ENCODE measurements at places on chromosomes 4 and X. TPM values are rescaled to one million over a fixed set of nuclear protein-coding genes. Genes with fewer than 3 reads are reported as not detected.
A peak's percentile ranks its signal among the peaks of the same experiment; 100 is the strongest.

DNA sequence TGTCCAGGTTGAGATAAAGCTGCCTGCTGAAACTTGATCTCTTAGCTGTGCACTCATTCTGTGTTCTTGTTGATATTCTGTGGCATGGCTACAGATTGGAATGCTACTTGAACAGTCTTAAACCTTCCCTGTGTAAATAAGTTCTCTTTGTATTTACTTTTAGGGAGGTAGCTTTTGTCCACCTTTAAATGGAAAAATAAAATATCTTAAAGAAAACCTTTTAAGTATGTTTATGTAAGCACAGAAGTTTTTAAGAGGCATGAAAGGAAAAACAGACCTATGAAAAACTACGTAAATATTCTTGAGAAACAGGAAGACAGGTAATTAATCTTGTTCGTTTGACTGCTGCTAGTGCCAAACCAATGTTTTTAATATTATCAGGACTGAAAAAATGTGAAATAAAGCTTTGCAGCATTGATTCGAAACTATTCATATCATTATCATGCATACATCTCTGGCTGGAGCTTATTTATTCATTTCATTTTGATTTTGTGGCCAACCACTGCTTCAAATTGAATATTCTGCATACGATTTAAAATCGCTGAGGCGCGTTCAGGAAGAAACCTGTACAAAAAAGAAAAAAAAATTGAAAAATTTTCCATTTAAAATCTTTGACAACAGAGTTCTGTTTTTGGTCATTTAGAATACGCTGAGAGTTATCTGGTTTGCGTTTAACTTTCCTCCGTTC, 17.8 kb downstream of the HSD17B13 start:
- DNase-seq: no peak
- H3K4me1 ChIP-seq: no peaks in the 10 kb centered on the region
- H3K27ac ChIP-seq: no peak overlapping the region
- no peak overlapping the region for H3K4me3 ChIP-seq
- no peaks in the 10 kb centered on the region for H3K36me3 ChIP-seq

DNA sequence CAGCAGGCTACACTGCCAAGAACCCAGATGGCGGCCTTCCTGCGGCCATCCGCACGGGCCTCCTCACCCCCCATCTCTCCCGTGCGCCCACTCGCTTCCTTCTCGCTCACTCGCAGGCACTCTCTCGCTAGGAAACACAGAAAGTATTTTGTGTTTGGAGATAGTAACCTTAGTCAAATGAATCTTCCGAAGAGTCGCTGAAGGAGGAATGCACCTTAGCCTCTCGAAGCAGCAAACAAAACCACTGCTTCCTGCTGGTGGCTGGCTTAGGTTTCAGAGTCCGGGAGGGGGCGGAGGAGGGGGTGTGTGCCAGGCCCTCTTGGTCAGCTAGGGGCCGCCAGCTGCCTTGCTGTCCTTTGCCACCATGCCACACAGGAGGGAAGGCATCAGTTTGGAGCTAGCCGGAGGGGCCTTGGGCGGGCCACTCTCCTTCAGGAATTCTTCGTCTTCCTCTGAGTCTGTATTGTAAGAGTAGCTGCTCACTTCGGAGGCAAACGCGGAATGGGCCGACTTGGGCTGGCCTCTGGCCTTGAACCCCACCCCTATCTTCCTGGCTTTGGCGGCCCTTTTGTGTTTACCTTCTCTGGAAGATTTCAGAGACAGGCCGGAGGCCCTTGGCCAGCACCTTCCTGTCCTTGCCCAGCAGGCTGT, 73.2 kb upstream of the UCP1 start:
- no peak for DNase-seq
- no peak overlapping the region for H3K4me3 ChIP-seq
- H3K27ac ChIP-seq: no peak overlapping the region
- no peaks in the 10 kb centered on the region for H3K36me3 ChIP-seq

- no peaks in the 10 kb centered on the region for H3K4me1 ChIP-seq
- no peak for DNase-seq
- H3K36me3 ChIP-seq: no peaks in the 10 kb centered on the region
- H3K27ac ChIP-seq: no peak overlapping the region
- no peaks in the 10 kb centered on the region for H3K27me3 ChIP-seq
Measured at GRCh38 chr4:127498366-127498765, 134.4 kb upstream of the INTU start.

- no peak overlapping the region for H3K4me3 ChIP-seq
- H3K36me3 ChIP-seq: no peaks in the 10 kb centered on the region
- DNase-seq: no peak
Measured at GRCh38 chr4:178233906-178234305, 791.7 kb upstream of the AGA start.

DNA sequence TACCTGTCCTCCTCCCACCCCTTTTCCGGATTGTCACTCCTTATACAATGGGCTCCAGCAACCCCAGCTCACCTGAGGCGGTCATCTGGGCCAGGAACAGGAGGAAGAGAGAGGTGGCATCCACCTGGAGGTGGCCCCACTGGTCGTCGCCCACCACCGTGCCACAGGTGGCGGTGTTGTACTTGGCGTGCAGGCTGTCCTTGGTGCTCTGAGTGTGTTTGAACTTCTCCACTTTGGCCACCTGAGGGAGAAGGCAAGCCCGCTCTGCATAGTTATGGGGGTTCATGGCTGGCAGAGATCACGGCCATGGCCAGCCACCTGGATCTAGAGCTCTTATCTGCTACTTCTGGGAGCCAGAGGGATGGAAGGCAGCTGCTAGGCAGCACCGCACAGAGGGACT, 32.9 kb downstream of the PHKA2 start:
- H3K27ac ChIP-seq: no peak overlapping the region
- H3K4me1 ChIP-seq: no peaks in the 10 kb centered on the region
- H3K4me3 ChIP-seq: no peak overlapping the region
- no peaks in the 10 kb centered on the region for H3K36me3 ChIP-seq
- DNase-seq: no peak
- no peaks in the 10 kb centered on the region for H3K27me3 ChIP-seq

DNA sequence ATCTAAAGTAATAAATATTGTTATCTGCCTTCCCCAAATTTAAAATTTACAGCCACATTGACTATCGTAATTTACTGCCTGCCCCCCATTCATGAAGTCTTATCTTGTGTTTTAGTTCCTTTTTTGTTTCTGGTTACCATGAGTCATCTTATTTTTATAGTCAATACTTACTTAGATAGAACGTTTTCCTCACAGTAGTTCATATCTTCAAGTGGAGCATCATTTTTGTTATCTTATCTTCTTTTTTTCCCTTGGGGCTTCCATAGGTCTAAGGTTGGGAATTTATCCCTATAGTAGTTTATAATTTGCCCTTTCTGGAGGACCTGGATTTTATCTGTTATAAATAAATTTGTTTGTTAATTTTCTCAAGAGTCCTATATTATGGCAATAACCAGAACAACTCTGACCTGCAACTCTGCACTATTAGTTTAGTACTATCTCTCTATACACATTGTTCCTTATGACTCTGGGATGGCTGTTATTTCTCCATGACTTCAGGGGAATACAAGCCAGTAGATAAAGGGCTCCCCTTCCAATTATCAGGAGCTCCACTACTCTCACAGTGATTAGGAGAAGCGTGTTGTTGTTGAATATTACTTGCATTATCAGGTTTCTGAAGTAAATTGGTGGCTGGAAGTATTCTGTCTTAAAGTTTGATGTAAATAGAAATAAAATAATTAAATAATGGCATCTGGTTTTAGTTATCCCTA, 330.6 kb downstream of the GALNTL6 start:
- no peak overlapping the region for H3K4me3 ChIP-seq
- H3K27me3 ChIP-seq: no peaks in the 10 kb centered on the region
- no peak overlapping the region for H3K27ac ChIP-seq
- H3K36me3 ChIP-seq: no peaks in the 10 kb centered on the region

DNA sequence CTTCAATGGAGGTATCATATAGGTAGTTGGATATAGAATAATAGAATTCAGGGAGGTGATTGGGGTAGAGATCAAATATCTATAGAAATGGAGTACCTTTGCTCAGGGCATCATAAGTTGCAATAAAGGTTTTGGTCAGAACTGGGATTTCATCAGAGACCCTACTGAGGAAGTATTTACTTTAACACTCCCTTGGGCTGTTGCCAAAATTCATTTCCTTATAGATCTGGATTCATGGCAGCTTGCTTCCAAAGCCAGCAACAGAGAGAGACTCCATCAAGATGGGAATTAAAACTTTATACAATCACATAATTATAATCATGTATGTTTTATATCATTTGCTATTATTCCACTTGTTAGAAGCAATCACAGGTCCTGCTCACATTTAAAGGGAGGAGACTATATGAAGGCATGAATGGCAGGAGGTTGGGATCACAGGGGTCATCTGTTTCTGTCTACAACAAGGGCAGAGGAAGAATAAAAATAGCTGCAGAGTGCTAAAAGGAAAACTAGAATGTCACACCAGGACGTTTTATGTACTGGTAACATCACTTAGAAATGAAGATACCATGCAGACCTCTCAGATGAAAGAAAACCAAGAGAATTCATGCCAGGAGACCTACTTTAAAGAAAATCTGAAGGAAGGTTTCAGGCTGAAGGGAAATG, 902.1 kb upstream of the LCORL start:
- H3K27me3 ChIP-seq: no peaks in the 10 kb centered on the region
- DNase-seq: no peak
- H3K4me3 ChIP-seq: no peak overlapping the region
- no peaks in the 10 kb centered on the region for H3K4me1 ChIP-seq
- H3K27ac ChIP-seq: no peak overlapping the region

GRCh38 chrX:136380010-136380769, 79.4 kb downstream of the ADGRG4 start:
- H3K27ac ChIP-seq: no peak overlapping the region
- H3K36me3 ChIP-seq: no peaks in the 10 kb centered on the region
- no peaks in the 10 kb centered on the region for H3K4me1 ChIP-seq

- H3K27ac ChIP-seq: peak overlapping the region; percentile 97
- peaks cover 38% of the 10 kb centered on the region for H3K4me1 ChIP-seq
- H3K4me3 ChIP-seq: peak overlapping the region; percentile 82
- H3K36me3 ChIP-seq: no peaks in the 10 kb centered on the region
- peak; percentile 40 for DNase-seq
Measured at GRCh38 chrX:41085878-41086626, 807 bp downstream of the USP9X start.

GRCh38 chr4:3307060-3307459, 14.2 kb downstream of the RGS12 start:
- H3K4me3 ChIP-seq: no peak overlapping the region
- DNase-seq: no peak
- H3K36me3 ChIP-seq: no peaks in the 10 kb centered on the region
- H3K4me1 ChIP-seq: peaks cover 17% of the 10 kb centered on the region
- no peaks in the 10 kb centered on the region for H3K27me3 ChIP-seq

DNA sequence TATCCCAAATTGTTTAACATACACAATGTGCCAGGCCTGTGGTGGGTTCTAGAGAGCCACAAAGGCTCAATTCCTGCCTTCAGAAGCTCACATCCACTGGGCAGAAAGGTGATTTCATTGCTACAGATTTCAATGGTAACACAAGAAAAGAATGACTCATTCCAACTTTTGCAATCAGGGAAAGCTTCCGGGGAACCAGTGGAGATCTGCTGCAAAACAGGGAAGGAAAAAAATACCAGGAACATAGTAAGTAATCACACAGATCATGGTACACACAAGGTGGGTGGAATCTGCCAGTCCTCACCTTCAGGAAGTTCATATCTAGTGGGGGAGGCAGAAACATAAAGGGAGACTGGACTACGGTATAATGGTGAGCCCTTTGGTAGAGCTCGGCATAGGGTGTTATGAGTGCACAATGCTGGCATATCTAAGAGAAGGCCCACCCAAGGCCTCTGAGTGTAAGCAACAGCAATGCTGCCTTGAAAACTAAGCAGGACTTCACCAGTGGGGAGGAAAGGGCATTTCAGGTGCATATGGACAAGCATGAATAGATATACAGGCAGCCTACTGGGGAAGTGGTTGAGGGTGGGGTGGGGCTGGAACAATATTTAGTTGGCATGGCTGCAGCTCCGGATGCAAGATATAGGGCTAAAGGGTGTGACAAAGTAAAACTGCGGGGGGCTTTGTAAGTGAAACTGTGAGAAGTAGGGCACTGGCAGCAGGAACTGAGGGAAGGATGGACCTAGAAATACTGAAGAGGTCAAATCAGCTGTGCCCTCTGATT, 24.2 kb downstream of the GPRIN3 start:
- DNase-seq: no peak
- no peaks in the 10 kb centered on the region for H3K36me3 ChIP-seq
- H3K27ac ChIP-seq: no peak overlapping the region

DNA sequence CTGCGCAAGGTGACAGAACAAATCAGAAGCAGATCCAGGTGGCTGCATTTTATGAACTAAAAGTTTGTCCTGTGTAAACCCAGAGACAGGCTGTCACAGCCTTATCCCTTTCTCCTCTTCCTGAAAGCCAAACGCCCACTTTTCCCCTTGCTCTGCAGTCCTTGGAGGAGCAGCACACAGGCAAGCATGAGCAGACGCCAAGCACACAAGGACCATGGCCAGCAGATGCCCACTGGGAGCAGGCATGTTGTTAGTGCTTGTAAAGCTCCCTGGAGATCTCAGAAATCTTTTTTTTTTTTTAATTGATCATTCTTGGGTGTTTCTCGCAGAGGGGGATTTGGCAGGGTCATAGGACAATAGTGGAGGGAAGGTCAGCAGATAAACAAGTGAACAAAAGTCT, 11.5 kb upstream of the HOPX start:
- no peaks in the 10 kb centered on the region for H3K36me3 ChIP-seq
- DNase-seq: no peak
- peaks cover 2% of the 10 kb centered on the region for H3K27me3 ChIP-seq
- H3K27ac ChIP-seq: no peak overlapping the region
- no peaks in the 10 kb centered on the region for H3K4me1 ChIP-seq

DNA sequence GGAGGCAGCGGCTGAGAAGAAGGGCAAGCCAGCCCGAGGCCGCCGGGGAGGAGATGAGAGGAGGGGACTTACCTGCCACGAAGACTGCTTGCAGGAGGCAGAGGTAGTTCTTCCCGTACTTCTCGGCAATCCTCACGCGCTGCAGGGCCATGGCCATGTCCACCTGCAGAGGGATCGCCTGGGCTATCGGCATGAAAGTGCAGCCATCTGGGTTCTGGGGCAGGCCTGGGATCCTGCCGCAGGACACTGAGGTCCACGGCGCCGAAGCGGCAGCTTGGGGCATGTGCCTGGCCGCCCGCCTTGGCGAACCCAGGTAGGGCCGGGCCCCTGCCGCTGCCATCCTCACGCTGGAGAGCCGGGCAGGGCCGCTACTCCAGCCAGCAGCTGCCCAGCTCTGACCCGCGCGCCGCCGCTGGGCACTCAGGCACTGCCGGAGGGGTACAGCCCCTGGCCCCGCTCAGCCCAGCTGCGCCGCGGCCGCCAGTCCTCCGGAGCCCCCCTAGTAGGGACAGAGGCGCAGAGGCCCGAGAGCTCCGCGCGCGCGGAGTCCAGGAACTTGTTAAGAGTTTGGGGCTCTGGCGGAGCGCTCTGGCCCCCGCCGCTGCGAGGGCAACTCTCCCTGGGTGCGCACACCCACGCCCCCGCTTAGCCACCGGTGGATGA, 16.0 kb downstream of the MCF2 start:
- H3K4me1 ChIP-seq: no peaks in the 10 kb centered on the region
- H3K27ac ChIP-seq: no peak overlapping the region
- no peaks in the 10 kb centered on the region for H3K36me3 ChIP-seq
- no peak for DNase-seq

Gene ZFYVE28
- total RNA-seq: 3.1 TPM

Gene XAGE1B
- total RNA-seq: not detected

Gene ODAPH
- total RNA-seq: not detected

Gene SYP
- total RNA-seq: 0.15 TPM

Gene CDX4
- not detected for total RNA-seq

Gene CHRDL1
- 2.7 TPM for total RNA-seq

Gene XAGE2
- total RNA-seq: not detected
